ENCODE measurements at places on chromosomes 7 and 10.
A peak's percentile ranks its signal among the peaks of the same experiment; 100 is the strongest.

DNA sequence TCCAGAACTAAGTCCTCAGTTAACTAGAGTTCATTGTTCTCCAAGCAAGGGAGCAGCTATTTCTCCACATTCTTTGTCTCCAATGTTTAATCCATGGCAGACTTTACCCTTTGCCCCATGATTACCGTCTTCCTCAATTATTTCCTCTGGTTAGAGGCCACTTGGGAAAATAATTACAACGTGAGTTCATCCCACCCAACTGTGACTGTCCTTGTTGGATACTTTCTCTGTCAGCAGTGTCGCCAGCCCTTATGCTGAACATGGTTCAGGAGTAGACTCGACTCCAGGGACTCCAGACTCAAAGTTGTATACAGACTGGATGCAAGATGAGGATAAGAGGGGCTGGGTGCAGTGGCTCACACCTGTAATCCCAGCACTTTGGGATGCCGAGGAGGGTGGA is 17.1 kb upstream of the SEPHS1 start:
- no peak for DNase-seq

DNA sequence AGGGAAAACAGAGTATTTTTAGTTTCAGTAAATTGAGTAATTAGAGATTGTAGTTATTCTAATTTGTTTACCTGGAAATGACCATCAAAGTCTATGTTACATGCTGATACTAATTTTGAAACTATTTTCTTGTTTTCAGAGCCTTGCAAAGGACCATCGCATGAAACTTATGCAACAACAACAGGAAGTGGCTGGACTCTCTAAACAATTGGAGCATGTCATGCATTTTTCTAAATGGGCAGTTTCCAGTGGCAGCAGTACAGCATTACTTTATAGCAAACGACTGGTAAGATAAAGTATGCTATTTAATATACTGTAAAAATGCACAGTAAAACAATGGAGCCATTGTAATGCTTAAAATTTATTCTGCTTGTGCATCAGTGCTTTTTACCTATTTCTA is 78.5 kb downstream of the TRIM24 start:
- DNase-seq, result no peak

- DNase-seq, result no peak
Measured at GRCh38 chr7:2373646-2374045, 19.0 kb downstream of the EIF3B start.

DNA sequence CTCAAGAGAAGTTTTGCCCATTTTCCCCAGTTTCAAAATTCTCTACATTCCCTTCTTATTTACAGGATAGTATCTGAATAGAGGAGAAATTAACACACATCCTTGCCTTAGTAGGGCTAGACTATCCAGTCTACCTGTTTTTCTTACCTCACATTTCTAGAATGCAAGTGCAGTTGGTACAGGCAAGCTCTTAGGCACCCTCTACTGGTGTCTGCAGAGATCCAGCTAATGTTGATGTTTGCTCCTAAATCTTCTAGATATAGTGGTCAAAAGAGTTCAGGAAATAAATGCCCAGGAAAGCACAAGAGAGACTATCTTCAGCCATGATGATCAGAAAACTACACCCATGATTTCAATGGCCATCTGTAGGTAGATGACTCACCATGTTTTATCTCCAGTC is 205.3 kb downstream of the HTR7 start:
- DNase-seq, result peak; percentile 15

- DNase-seq, result no peak
Measured at GRCh38 chr10:47243791-47244190, 56.2 kb upstream of the GDF10 start.

DNA sequence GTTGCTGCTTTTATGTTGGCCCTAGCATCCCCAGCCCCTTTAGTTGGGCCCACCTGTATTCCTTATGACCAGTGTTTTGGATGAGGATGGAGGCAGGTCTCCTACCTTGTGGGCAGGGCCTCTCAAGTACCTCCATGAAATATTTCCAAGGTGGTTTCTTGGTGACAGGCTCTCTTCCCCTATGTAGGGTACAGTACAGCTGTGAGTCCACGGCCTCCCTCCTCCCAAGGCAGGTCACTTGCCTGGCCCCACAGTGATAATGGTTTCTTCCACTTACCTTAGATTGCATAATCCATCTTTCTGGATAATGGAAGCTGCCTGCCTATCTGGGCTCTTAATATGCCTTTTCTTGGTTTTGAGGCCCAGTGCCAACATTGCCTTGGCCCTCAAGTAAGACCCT is 110.4 kb downstream of the NT5C2 start:
- DNase-seq, result no peak

DNA sequence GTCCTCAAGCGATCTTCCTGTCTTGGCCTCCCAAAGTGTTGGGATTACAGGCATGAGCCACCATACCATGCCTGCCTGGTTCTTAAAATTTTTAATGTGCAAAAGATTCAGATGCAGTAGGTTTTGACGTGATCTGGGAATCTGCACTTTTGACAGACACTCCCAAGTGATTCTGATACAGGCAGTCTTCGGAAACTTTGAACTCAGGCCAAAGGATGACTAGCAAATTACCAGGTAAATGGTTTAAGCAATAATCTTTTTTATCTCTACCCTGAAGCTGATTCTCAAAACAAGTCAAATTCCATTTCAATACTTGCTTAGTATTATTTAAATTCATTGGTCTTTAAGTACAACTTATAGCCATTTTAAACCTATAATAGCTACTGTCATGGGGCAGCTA is 2.6 kb upstream of the ADO start:
- no peak for DNase-seq

GRCh38 chr10:6769704-6770417 is 189.8 kb upstream of the PRKCQ start:
- DNase-seq, result no peak

DNA sequence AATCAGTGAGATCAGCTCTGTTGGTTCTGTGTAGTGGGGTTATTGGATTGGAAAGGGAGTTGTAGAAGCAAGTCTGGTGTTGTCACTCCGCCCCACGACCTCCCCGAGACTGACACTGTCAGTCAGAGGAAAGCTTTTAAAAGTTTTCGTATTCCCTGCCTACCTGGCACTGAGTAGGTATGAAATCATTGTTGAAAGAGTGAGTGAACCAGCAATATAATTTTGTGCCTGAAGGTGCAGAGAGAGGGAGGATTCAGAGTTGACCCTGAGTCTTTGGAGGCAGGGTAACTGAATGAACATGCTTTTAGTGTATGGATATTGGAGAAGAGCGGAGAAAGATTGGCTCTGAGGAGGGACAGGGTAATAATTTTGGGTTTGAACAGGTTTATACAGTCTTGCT is 27.3 kb downstream of the CCNY start:
- DNase-seq, result no peak

- DNase-seq, result no peak
Measured at GRCh38 chr7:29642494-29643155, 79.0 kb downstream of the PRR15 start.

DNA sequence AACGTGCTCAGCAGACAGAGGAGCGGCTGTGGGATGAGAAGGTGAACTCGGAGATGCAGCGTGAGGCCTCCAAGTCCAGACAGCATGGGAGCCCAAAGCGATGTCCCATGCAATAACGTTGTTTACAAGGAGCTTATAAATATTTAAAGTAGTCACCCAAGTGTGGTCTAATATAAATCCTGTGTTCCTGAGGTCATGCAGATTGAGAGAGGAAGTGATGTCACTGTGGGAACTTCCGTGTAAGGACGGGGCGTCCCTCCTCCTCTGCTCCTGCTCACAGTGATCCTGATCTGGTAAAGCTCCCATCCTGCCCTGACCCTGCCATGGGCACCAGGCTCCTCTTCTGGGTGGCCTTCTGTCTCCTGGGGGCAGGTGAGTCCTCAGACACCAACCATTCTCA is 94.7 kb upstream of the PRSS58 start:
- DNase-seq, result no peak

DNA sequence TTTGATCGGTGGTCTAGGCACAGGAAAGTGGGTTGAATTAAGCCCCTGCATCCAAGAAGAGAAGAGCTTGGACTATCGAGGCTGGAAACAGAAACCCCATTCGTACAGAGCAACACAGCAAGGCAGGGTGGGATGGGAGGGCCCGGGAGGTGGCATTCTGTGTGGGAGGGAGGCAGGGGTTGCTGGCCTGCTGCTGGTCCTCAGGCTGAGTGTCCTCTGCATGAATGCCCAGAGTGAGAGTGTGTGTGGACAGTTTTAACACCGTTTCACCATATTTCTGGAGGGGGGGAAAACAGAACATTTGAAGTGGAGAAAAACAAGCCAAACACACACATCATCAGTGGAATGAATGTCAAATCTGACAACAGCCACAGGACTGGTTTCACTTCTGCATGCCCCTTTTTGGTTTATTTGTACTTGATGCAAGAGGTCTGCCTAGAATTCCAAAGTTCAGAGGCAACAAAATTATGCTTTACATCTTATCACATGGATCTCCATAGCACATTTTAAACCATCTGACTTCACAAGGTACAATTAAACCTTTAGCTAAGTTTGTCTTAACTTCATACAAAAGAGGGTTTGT is 11.1 kb upstream of the ENO4 start:
- DNase-seq, result no peak

GRCh38 chr10:43930777-43931176 is 282.1 kb upstream of the ZNF32 start:
- no peak for DNase-seq

GRCh38 chr10:118853916-118854315 is 99.1 kb upstream of the CACUL1 start:
- DNase-seq, result no peak

DNA sequence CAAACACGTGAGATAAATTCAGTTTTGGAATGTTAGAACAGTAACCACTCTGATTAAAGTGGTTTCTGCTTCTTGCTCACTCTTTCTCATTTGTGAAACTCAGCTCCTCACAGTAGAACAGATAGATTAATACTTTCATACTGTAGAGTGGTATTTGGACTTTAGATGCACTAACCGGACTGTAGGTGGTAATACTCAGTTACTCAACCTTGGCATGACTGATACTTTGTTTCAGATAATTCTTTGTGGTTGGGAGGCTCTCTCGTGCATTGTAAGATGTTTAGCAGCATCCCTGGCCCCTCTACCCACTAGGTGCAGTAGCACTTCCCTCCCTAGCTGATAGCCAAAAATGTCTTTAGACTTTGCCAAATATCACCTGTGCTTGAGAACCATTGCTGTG is 37.6 kb downstream of the MCU start:
- DNase-seq, result no peak

GRCh38 chr10:4397337-4397736 is 428.7 kb upstream of the AKR1E2 start:
- DNase-seq, result no peak

- DNase-seq, result no peak
Measured at GRCh38 chr10:35922876-35923600, 280.9 kb upstream of the FZD8 start.

- DNase-seq, result no peak
Measured at GRCh38 chr7:31890766-31891165, 179.4 kb downstream of the PDE1C start.

DNA sequence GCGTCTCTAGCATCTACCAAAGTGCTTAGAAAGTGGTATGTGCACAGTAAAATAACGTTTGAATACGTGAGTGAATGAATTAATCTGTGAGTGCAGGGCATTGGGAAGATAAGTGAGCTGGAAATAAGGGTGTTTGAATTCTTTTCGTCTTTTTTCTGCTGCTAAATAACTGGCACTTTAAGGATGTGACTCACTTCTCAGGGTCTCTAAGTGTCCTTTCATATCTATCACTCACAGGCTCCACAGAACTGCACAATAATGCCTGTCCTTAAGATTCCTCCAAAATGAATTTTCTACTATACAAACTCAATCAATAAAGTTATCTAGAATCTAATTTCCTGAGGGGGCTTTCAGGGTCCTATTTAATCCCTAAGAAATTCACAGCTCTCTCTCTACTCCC is 3.2 kb upstream of the DGKB start:
- no peak for DNase-seq

- DNase-seq, result no peak
Measured at GRCh38 chr7:26187380-26188205, 13.0 kb downstream of the HNRNPA2B1 start.

GRCh38 chr10:132710036-132710686 is 75.8 kb downstream of the NKX6-2 start:
- no peak for DNase-seq

DNA sequence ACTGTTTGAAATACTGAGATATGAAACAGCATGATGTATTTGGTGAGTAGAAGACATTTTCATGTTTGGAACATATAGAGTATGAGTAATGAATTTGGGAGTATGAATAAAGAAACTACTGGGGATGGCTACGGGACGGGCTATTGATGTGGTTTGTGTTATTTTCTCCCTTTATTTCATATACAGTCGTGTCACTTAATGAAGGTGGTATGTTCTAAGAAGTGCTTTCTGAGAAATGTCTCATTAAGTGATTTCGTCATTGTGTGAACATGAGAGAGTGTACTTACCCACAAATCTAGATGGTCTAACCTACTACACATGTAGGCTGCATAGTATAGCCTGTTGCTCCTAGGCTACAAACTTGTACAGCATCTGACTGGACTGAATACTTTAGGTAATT is 106.3 kb downstream of the CCNY start:
- no peak for DNase-seq

DNA sequence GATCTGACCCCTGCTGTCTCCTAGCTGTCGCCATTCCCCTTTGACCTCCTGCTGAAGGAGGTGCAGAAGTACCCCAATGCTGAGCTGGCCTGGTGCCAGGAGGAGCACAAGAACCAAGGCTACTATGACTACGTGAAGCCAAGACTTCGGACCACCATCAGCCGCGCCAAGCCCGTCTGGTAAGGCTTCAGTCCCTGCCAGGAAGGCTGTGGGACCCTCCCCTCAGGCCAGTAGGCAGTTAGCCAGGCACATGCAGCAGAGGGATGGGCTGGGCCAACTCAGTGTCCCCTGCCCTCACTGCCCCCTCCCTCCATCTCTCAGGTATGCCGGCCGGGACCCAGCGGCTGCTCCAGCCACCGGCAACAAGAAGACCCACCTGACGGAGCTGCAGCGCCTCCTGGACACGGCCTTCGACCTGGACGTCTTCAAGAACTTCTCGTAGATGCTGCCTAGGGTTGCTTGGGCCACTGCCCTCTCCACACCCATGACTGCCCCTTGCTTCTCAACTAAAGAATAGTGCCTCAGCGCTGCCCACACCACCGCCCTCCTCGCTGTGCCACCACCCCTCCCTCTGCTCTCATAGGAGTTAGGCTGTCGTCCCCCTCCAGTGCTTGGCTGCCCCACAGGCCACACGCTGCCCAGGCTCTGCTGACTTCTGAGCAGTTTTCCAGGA is 41.0 kb upstream of the ZMIZ2 start:
- DNase-seq, result no peak

- peak; percentile 70 for DNase-seq
Measured at GRCh38 chr10:124693396-124693795, 50.8 kb downstream of the FAM53B start.

DNA sequence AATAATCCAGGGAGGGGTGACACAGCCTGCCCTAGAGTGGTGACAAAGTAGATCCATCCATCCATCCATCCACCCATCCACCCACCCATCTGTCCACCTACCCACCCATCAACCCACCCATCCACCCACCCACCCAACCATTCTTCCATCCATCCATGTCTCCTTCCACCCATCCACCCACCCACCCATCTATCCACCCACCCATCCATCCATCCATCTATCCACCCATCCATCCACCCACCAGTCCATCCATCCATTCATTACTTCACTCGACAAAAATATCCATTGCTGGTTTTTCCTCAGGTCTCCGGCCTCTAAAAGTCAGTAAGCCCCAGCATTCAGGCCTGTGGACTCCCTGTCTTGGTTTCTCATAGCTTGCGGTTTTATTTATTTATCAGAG is 12.5 kb upstream of the LIMK1 start:
- DNase-seq, result no peak

- no peak for DNase-seq
Measured at GRCh38 chr7:113256883-113257531, 138.7 kb upstream of the SMIM30 start.

GRCh38 chr10:51321980-51322379 is 247.7 kb downstream of the PRKG1 start:
- DNase-seq, result no peak

All from iPS-NIHi11 (cell line).